ENCODE measurements at places on chromosomes 1 and 21.
A peak's percentile ranks its signal among the peaks of the same experiment; 100 is the strongest.

DNA sequence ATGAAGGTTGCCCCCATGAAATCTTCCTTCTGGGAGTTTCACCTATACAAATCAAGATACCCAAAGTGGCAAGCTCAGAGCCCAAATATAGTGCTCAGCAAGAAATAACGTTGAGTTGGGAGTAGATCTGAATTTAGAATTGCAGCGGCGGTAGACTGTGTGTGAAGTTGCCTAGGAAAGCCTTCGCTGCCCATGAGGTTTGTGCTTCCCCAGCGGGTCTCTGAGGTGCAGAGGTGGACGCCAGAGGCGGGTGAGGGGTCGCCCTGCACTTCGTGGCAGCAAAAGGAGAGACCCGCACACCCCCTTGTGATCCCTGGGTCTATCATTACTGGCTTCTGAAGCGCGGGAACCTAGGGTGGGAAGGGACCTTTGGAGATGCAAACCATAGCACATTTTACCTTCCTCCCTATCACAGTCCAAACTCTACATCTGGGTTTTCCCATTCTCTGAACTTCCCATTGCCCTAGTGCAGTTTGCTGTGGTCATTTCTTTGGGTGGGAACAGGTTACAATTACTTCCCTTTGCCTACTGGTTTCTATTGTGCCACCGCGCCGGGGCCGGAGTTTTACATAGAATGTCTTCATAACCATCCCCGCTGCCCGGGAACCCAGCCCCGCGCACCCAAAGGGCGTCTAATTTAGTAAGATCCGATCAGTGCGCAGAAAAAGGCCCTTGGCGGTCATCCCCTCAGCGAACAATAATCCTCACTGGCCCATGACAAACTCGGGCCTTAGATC is 5.2 kb downstream of the TBX15 start:
- no peak for DNase-seq

DNA sequence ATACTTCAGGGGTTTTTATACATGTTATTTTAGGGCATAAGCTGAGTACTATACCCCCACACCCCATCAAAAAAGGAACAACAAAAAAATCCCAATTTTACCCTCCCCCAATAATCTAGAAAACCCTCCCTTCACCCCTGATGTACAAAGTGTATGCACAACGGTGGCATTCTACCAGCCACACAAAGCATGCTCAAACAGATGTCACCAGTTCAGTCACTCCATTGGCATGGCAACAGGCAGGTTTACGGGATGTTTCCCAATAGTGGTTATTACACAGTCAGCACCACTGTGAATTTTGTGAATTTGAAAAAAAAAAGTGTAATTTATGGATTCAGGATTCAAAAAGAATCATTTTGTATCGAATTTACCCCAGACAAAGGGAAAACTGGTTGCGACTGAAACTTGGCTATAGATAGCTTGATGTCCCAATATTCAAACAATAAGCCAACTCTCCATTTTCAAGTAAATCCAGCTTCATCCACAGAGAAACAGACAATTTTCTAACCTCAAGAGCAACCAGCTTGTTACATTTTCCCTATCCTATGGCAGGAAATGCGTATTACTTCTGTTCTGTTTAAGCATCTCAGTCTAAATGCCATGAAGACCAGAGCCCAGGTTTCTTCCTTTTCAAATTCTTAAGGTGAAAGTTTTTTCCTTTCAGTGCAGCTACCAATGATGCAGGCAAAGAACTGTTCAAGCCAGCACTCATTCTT is 34.0 kb upstream of the SLC45A3 start:
- DNase-seq = peak; percentile 14

GRCh38 chr1:206924592-206925105 is 2.9 kb upstream of the FCMR start:
- no peak for DNase-seq

DNA sequence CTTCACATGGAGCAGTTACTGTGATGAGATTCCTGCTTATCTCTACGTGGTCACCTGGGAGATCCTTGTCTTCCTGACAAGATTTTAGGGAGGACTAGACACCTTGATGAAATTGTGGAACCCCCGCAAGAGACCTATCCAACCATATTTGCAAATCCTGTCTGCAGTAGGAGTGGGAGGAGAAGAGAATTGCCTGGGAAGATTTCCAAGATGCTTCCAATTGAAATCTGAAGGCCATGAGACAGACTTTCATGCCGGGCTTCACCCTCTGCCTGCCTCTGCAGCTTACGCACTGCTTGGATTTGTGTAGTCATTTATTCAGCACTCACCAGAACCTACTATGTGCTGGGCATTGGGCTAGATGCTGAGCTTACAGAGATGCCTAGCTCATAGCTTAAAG is 106.6 kb downstream of the OMA1 start:
- DNase-seq = no peak

DNA sequence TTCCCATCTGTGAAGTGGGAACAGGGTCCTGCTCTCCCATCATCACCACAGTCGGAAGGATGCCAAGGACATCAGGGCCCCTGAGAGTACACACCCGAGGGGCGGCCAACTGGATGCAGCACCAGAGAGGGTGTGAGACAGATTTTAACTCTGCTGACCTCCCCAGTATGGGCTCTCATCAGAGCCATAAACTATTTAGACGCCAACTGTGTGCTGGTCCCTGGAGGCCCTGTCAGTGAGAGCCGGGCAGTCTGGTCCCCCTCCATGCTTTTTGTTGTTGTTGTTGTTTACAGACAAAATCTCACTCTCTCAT is 1.7 kb downstream of the FGR start:
- no peak for DNase-seq
